ENCODE measurements at places on chromosomes 5 and 9.

DNA sequence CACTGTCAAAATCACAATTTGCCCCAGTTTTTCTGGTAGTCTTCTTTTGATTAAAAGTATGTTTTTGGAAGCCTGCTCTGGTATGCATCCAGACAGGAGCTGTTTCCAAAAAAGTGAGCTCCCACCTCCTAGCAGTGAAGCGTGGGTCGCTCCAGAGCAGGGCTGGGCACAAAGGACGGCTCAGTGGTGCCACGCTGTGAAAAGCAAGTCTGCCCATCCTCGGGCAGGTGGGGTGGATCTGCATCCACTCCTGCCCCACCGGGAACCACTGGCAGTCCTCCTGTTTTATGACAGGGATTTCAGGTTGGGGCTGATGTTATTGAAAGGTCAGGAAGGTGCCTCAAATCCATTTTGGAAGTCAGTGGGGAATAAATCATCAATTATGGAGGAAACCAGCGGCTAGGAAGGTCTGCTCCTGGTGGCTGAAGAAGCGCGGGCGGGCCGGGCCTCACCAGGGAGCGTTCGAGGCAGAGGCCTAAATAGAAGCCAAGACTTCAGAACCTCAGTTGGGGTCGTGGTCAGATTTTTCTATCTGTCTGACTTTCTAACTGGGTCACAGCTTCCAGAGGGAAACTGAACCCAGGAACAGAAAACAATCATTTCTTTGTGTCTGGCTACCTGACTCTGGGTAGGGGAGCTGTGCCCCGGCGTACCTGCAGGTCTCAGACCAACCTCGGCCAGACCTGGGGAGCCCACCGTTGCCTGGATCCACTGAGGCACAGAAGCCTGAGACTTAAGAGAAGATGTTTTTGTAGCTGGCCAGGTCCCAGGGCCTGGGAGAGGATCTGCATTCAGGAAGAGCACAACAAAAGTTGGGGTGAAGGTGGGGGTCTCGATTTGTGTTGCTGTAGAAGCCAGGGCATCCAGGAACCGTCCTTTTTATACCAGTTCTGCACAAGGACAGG, 168.1 kb downstream of the PAX5 start:
- no peak for DNase-seq

DNA sequence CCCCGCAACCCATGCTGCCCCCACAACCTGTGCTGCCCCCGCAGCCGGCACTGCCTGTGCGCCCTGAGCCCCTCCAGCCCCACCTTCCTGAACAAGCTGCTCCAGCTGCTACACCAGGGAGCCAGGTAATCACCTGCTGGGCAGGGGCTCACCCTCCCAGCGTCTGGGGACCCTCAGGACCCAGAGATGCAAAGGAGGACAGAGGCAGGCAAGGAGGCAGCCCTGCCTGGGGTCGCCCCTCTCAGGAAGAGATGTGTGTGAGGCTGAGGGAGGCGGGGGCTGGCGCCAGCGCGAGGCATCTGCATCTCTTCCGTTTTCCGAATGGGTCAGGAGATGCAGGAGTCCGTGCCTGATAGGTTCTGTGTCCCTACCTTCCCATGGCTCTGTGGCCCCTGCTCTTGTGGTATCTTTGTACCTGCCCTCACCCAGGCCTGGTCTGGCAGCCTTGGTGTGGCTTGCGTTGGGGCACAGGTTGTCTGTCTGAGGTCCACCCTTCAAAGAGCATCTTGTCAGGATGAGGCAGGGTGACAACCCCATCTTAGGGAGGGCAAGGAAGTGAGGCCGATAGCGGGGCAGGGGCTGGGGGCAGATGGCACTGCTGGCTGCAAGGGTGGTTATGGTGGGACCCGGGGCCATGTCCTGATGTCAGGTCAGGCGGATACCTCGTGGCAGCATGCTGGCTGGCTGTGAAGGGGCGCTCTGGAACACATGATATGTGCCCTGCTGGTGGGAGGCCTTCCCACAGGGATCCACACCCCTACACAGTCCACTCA, 75.7 kb downstream of the WNK2 start:
- no peak for DNase-seq

GRCh38 chr5:113179156-113179555, 202.6 kb downstream of the DCP2 start:
- no peak for DNase-seq

DNA sequence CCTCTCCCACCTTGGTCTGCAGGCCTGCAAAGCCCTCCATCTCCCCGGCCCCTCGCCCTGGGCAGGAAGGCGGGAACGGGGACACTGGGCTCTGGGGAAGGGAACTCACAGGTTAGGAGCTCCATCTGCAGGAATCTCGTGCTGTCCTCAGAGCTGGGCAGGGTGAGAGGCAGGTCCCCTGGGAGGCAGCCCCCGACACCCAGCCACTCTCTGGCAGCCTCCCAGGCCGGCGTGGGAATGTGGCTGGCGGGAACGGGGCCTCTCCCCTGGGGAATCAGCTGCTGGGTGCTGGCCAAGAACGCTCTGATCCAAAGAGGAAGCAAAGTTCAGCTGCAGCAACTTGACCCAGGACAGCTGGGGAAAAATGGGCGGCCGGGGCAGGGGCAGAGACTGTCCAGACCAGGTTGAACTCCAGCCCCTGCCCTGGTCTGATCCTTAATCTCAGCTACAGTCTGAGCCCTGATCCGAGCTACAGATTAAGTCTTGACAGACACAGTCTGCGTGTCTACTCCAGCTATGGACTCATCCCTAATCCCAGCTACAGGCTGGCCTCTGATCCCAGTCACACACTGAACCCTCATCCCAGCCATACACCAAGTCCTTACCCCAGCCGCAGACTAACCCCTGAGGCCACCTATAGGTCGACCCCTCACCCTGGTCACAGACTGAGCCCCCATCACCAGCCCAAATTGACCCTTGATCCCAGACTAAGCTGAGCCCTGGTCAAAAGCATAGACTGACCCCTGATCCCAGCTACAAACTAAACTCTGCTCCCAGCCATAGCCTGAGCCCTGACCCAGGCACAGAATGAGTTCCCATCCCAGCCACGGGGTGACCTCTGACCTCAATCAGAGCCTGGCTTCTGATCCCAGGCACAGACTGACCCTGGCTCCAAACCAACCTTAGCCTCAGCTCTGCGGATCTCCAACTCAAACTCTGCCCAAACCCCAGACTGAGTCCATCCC, 37.3 kb upstream of the EGFL7 start:
- DNase-seq, result peak; percentile 10

- peak; percentile 81 for DNase-seq
Observed at GRCh38 chr9:2620919-2621721, 467 bp upstream of the VLDLR start.

GRCh38 chr5:157477814-157478494, 17.9 kb downstream of the NIPAL4 start:
- no peak for DNase-seq

DNA sequence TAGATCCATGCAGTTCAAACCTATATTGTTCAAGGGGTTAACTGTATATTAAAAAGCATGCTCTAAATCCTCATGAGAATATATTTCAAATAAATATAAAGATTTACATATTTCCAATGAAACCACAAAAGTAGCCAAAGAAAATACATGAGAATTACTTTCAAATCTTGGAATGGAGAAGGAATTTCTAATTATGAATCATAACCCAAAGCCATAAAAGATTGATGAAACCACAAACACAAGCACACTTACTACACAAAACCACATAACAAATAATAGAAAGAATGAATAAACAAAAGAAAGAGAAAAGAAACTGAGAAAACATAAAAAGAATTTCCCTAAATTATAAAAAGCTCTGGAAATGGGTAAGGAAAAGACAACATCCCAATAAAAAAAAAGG, 16.0 kb downstream of the ERP44 start:
- DNase-seq, result no peak

- no peak for DNase-seq
Observed at GRCh38 chr9:114117996-114118830, 19.1 kb upstream of the KIF12 start.

- no peak for DNase-seq
Observed at GRCh38 chr5:39767916-39768315, 343.1 kb upstream of the DAB2 start.

DNA sequence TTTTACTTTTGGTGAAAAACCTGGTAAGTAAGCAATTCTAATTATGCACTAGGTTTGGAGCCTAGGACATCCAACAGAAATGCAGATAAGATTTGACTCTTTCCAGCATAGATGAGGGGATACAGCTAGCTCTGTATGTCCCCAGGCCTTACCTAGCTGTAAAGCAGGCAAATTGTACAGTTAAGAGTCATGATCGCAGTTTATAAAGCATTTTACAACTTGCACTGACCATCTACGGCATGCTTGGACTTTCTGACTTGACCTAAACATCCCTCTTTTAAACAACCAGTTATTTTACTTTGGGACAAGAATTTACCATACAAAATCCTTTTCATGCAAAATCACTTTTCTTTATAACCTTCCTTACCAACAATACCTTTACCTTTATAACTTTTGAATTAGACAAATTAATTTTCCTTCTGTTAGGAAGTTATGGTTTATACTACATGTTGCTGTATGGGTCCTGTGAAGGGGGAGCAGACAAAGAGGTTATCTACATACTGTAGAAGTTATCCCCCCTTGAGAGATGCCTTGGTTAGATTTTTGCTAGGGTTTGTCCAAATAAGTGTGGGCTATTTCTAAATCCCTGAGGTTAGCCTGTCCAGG, 36.8 kb downstream of the FGD3 start:
- no peak for DNase-seq

- DNase-seq, result no peak
Observed at GRCh38 chr5:21058289-21058688, 1070.3 kb upstream of the CDH18 start.

GRCh38 chr9:35756275-35757225, 2.5 kb upstream of the MSMP start:
- DNase-seq, result peak; percentile 27

- DNase-seq, result no peak
Observed at GRCh38 chr5:160638161-160638742, 213.8 kb downstream of the ATP10B start.

- no peak for DNase-seq
Observed at GRCh38 chr5:179229331-179229831, 115.9 kb downstream of the ADAMTS2 start.

DNA sequence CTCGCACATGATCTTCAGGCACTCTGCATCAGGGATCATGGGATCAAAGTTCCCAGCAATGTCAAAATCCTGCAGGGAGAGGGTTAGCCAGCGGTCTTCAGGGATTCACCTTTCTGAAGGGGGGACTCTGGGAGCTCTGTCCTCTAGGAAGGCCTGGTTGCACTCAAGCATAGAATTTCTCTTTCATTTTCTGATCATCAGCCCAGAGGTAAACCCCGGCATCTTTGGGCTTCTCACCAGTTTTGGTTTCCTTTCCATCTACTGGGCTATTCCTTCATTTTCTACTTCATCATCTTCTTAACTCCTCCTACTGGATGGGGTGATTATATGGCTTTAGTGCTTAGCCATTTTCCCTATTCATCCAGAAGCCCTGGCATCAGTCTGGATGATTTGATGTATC, 4.6 kb upstream of the DND1 start:
- no peak for DNase-seq

GRCh38 chr9:104092192-104092591, 1.9 kb upstream of the SMC2 start:
- no peak for DNase-seq

DNA sequence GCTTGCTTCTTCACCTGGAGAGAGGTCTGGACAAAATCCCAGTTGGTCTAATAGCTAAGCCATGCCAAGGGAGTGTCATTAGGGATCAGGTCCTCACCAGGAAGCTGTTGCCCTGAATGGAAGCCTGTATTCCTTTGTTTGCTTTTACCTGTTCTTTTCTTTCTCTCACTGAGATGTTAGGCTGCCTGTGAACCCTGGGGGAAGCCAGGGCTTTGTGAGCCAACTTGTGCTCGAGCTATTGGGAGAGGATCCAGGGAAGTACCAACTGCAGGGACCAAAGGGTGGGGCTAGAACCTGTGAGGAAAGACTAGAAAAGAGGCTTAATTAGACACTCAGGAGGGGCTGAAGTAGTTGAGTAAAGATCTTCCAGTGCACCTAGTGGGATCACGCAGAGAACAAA, 451.2 kb upstream of the TLE4 start:
- DNase-seq, result no peak

DNA sequence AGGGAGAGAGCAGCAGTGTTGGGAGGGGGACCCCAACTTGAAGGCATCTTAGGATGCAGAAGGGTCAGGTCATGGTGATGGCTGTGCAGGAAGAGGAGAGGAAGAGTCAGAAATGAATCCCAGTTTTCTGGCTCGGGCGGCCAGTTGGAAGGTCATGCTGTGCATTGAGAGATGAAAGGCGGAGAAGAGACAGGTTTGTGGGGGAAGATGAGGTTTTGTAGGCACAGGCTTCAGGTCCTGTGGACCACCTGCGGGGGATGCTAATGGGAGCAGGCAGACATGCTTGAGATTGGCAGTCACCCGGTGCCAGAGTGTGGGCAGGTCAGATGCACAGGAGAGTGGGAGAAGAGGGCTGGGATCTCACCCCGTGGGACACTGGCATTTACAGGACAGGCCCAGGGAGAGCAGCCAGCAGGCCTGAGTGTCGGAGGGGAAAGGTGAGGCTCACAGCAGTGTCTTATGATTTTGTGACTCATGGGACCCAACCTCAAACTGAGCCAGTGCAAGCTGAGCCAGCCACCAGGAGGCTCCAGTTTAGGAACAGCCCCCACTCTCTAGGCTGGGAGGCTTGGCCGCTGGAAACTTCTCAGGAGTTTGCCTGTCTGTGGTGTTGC, 17.5 kb downstream of the STXBP1 start:
- no peak for DNase-seq

DNA sequence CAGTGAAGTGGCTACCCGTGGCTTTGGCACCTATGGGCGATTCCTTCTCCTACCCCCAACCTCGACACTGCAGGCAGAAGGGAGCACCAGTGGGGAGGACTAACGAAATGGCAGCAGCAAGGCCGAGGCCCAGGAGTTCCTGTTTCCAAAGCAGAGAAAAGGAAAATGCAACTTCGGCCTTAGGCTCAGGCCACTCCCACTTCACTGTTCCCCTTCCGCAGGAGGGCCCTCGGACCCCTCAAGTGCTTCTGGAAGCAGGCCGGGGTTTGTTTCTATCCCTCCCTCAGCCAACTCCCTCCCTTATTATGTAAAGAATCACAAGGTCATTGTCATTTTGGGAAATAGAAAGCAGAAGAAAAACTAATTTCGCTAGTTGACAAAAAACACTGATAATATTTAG, 36.4 kb upstream of the NKX2-5 start:
- no peak for DNase-seq

- no peak for DNase-seq
Observed at GRCh38 chr5:132421462-132421861, 52.0 kb downstream of the SLC22A5 start.

DNA sequence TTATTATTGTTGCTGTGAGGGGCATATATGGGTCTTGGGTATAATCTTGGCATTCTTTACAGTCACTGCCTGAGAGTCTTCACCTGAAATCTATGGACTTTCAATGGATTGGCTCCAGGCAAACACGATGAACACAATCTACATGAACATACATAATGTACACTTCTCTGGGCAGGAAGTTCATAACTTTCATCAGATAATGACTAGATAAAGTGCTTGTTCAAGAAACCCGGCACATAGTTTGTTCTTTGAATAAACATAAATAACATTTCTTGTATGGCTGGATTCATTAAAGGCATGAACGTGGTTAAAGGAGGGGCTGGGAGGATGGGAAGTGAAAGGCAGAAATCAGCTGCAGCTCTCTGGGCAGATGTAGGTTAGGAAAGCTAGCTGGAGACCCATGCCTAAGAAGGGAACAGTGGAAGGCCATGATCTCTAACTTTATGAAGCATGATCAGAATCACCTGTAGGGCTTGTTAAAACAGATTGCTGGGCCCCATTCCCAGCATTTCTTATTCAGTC, 306.9 kb upstream of the EFNA5 start:
- no peak for DNase-seq

GRCh38 chr9:28059192-28059591, 485.9 kb upstream of the C9orf72 start:
- no peak for DNase-seq

- no peak for DNase-seq
Observed at GRCh38 chr5:77182367-77182766, 28.1 kb upstream of the PDE8B start.

- no peak for DNase-seq
Observed at GRCh38 chr5:95531491-95531890, 23.3 kb downstream of the SKIC3 start.
